ENCODE measurements at places on chromosomes 1 and 21. TPM values are rescaled to one million over a fixed set of nuclear protein-coding genes. Genes with fewer than 3 reads are reported as not detected.

The MCOLN2 gene
- 0.58 TPM for polyA plus RNA-seq

The HRNR gene
- polyA plus RNA-seq, result 1.0 TPM

The RNF186 gene
- not detected for polyA plus RNA-seq

The GFI1 gene
- polyA plus RNA-seq, result 0.30 TPM

The ADCY10 gene
- polyA plus RNA-seq, result 0.35 TPM

Data from right renal cortex interstitium (tissue), 3 donors.